ENCODE measurements at places on chromosomes 4 and X. TPM values are rescaled to one million over a fixed set of nuclear protein-coding genes. Genes with fewer than 3 reads are reported as not detected.

Gene MAP7D3
- 8.0 TPM for polyA plus RNA-seq

Gene RTL3
- not detected for polyA plus RNA-seq

- DNase-seq, result peak; percentile 55
These were observed 61.4 kb upstream of the TRIM2 start for GRCh38 chr4:153142700-153143438.

GRCh38 chr4:15753786-15754185, 24.3 kb upstream of the CD38 start:
- peak; percentile 79 for DNase-seq
